Stimulated activated CD4-positive, alpha-beta T cell treated with anti-CD3 and anti-CD28 coated beads, Interleukin-4, amount 100 ng/mL, for 1 hour (primary cell): ENCODE measurements at places on chromosomes 12 and 14.

GRCh38 chr12:15839041-15839440, 43.1 kb upstream of the STRAP start:
- DNase-seq = no peak

DNA sequence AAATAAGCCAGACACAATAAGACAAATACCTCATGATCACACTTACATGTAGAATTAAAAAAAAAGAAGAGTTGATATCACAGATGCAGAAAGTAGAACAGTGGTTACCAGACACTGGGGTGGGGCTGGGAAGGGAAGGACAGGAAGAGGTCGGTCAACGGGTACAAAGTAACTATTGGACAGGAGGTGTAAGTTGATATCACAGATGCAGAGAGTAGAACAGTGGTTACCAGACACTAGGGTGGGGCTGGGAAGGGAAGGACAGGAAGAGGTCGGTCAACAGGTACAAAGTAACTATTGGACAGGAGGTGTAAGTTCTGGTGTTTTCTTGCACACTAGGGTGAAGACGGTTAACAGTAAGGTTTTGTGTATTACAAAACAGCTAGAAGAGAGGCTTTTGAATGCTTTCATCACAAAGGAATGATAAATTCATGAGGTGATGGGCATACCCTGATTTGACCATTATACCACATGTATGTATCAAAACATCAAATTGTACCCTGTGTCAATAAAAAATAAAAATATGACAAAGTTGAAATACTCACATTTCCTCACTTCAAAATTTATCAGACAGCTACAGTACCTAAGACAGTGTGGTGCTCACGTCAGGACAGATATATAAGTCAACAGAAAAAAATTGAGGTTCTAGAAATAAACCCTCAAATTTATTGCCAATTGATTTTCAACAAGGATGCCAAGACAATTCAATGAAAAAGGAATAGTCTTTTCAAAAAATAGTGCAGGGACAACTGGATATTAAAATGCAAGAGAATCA, 32.8 kb downstream of the GALC start:
- DNase-seq = no peak

GRCh38 chr14:23529016-23529415, 22.5 kb downstream of the ZFHX2 start:
- DNase-seq = no peak

DNA sequence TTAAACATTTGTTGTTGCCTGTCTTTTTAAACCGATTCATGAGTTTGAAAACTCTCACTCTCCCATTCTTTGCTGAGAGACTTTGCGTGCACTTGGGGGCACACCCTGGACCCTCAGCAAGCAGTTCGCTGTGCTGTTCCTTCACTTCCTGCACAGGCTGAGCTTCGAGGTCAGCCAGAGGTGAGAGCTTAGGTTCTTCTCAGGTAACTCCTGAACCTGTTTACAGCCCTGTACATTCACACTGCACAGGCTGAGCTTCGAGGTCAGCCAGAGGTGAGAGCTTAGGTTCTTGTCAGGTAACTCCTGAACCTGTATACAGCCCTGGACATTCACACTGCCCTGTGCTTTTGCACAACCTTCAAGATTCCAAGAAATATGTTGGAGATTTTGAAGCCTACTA, 9.8 kb upstream of the CLECL1 start:
- DNase-seq = no peak

GRCh38 chr14:72567226-72567625, 326.7 kb downstream of the DPF3 start:
- DNase-seq = no peak

DNA sequence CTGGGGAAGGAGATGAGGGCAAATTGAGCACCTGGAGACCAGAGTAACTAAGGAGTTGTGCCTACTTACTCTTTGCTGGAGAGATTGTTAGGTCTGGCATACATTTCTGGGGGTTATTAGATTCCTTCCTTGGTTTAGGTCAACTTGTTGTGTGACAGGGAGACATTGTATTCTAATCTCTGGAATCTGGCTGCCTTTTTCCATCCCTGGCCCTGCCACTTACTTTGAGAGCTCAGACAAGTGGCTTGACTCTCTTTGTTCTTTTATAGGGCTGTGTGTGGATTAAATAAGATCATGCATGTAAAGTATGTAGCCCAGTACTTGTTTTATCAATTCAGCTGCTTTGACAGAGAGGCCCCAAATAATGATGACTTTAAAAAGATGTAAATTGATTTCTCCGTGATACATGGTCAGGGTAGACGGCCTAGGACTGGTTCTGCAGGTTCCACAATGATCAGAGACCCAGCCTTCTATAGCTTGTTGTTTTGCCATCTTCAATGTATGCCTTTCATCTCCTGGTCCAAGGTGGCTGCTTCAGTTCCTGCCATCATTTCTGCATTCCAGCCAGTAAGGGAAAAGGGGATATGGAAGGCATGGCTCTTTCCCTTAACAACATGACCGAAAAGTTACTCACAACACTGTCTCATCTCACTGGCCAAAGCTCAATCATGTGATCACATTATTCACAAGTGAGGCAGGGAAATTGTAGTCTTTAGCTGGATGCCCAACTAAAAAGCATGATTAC, 72.6 kb downstream of the CHST11 start:
- no peak for DNase-seq

- DNase-seq = no peak
These were observed 52.4 kb downstream of the SYT1 start for GRCh38 chr12:78916845-78917480.

DNA sequence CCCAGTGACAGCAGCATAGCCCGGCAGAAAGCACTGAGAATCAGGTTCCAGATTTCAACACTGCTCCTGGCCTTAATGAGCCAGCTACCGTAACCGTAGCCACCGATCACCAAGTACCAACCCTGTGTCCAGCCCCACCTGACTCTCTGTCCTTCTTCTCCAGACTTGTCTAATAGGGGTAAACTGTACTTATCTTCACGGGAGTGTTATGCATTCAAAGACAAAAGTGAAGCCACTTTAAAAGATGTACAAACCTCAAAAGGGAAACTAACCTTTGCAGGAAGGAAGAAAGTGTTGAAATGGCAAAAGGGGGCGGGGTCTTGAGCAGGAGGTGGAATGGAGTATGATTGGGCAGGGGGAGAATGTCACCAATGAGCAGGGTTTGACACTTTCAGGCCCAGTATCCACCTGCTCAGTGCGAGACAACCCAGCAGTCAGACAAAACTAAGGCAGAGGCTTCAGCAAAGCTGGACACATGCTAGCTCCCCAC, 226.1 kb downstream of the CHST11 start:
- DNase-seq = peak; percentile 67

DNA sequence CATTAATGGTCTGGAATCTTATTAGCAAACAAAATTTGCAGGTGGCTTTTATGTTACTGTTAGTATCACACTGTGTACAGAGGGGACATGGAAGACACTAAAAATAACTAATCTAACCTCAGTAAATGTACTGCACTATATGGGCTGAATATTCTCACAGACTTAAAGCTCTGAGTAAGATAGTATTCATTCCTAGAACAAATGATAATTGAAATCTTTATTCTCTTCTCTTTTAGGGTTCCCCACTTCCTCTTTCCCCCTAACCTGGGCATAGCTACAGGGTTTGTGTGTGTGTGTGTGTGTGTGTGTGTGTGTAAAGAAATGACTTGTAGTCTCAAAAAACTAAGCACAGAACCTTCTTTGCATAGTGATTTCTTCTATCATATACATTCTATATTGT, 21.4 kb upstream of the HECTD1 start:
- no peak for DNase-seq

- DNase-seq = peak; percentile 96
These were observed at the start of gene LPCAT3 for GRCh38 chr12:7018350-7019042. Gene LPCAT3 (minus strand): TSS chr12:7018476. CDS start chr12:7018424, 52 bp downstream.

- no peak for DNase-seq
These were observed 15.4 kb downstream of the VASH1 start for GRCh38 chr14:76776428-76777251.

- DNase-seq = no peak
These were observed 44.3 kb upstream of the TRAF3 start for GRCh38 chr14:102732924-102733323.

DNA sequence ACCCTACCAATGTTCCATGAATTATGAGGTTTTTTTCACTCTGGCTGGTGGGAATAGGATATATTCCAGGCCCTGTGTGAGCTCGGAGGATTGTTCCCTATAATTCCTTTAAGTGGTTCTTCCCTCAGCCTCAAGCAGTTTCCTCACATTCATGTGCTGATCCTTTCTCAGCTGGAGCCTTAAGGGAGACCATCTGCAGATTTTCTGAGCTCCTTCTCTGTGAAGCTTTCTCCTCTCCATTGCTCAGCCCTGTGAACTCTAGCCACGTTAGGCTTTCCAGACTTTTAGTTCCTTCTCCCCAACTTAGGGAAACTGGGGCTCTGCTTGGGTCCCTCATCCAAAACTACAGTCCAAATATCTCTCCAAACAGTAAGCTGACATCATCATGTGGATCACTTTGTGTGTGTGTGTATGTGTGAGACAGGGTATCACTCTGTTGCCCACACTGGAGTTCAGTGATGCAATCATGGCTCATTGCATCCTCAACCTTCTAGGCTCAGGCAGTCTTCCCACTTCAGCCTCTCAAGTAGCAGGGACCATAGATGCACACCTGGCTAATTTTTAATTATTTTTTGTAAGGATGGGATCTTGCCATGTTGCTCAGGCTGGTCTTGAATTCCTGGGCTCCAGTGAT, 219.5 kb upstream of the OTX2 start:
- DNase-seq = no peak

- no peak for DNase-seq
These were observed 859.7 kb downstream of the GALC start for GRCh38 chr14:87133073-87133801.

GRCh38 chr12:122989225-122989839, 8.9 kb downstream of the ARL6IP4 start:
- DNase-seq = no peak

DNA sequence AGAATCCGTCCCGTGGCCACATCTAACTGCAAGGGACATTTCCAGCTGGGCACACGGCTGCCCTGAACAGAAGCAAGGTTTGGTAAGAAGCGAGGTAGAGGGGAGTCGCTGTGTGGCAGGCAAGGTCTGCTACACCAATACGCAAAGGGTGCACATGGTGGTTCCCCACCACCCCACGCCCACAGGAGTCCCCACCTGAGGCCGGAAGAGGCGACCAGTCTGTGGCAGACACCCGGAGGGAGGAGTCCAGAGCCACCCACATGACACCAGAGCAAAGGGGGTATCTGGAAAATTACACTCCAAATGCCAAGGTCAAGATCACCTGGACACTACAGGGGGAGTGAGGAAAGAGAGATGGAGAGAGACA, 47.1 kb upstream of the GALNT9 start:
- DNase-seq = no peak

GRCh38 chr14:45251912-45252311, 1.1 kb downstream of the MIS18BP1 start:
- DNase-seq = no peak

- peak; percentile 59 for DNase-seq
These were observed 17.0 kb downstream of the ZDHHC22 start for GRCh38 chr14:77124345-77125280.

DNA sequence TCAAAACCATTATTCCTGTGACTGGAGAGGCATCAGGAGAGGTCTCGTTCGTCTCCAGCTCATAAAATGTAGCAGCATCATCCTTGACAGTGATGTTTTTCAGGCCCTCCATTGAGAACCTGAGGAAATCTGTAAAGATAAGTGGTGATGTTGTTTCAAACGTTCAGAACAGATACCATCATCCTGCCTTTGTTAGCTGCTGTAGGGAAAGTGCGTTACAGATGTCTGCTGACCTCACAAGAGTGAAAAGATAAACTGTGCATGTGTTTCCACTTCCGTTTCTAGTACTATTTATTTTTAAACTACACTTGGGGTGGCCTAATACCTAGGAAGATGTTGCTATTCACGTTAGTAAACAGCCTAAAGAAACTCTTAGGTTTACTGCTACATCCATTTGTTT, 28.4 kb downstream of the BCL2L14 start:
- no peak for DNase-seq

GRCh38 chr14:99077076-99077843, 194.7 kb downstream of the BCL11B start:
- no peak for DNase-seq

DNA sequence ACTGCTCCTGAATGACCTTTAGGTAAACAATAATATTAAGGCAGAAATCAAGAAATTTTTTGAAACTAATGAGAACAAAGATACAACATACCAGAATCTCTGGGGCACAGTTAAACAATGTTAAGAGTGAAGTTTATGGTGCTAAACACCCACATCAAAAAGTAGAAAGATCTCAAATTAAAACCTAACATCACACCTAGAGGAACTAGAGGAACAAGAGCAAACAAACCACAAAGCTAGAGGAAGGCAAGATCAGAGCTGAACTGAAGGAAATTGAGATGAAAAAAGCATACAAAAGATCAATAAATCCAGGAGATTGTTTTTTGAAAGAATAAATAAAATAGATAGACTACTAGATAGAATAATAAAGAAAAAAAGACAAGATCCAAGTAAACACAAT, 7.2 kb downstream of the OR8S1 start:
- no peak for DNase-seq

DNA sequence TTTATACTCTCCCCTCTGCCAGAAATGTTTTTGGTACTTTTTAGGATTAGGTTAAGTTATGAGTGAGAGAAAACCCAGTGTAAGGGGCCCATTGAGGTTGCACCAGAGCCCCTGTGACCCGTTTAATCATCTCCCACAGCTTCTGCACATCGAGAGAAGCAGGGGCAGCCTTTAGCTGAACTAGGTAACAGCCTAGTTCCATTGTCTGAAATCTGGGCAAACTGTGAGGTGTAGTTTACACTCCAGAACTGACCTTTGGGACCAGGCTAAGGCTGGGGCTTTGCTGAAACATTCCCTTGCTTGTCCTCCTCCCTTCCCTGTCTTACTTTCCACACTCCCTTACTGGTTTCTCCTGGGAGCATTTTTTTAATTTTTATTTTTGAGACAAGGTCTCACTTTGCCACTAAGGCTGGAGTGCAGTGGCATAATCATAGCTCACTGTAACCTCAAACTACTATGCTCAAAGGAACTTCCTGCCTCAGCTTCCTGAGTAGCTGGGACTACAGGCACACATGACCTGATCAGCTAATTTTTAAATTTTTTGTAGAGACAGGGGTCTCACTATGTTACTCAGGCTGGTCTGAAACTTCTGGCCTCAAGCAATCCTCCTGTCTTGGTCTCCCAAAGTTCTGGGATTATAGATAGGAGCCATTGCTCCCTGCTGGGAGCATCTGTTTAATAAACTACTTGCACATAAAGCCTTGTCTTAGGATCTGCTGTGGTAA, 25.9 kb upstream of the DHRS2 start:
- DNase-seq = no peak

DNA sequence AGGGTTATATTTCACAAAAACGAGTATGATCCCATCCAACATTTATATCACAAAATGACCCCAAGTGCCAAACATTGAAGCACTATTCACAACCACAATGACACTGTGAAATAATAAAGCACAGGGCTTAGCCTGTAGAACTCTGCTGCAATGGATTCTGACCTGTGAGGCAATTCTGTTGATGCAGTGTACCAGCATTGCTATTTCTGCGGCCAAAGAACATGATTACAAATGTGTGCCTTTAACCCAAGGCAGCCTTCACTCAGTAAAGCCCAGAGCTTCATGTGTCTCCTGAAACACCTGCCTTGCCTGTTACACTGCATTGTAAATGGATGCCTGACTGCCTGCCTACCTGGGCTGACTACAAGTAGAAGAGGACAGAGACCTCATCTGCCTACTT, 158.0 kb downstream of the PPM1H start:
- DNase-seq = no peak
